NCI-H82 (cell line): ENCODE measurements at places on chromosomes 3 and 15.

DNA sequence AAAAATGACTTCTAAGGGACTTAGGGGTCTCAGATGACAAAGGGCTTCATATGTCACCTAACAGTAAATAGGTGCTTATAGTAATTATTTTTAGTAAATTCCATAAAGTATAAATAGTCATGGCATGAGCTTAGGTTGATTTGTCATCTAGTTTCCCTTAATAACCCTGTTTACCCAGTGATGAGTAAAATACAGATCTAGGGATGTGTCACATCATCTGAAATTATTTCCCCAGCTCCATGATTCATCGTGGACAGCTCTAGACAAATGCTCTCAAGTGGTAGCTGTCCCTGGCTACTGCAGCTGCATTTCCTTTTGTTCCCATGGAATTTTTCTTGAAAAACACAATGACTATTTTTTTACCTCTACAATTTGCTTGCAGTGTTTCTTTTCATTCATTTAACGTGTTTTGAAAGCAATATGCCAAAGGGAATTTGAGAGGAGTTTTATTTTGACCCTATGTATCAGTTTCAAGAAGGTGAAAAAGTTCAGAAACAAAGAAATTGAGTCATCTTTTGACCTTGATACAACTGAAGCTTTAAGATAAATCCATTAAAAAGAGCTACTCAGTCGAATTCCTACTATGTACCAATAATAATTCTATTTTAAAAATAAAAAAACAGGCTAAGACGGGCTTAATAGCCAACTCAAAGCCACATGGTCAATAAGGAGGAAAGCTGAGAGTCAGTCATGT is 241.6 kb downstream of the KCNMB2 start:
- no peak for DNase-seq

DNA sequence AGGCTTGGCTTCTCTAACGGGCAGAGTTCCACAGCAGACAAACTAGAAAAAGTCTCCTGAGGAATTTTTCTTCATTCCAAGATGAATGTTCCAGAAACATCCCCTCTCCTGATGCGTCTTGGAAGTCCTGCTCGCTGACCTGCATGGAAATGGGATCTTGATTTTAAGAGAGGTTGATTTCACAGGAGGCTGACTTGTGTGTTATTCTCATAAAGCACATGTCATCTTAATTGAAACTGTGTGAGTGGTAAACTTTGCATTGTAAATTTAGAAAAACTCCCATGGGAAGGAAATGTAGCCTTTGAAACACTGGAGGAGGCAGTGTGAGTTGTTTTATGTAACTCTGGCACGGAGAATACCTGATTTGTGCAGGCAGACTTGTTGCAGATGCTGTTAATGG is 337.8 kb upstream of the NR2E3 start:
- DNase-seq, result no peak

- DNase-seq, result no peak
These were observed 200.1 kb downstream of the KCNMB2 start for GRCh38 chr3:178736300-178736699.

DNA sequence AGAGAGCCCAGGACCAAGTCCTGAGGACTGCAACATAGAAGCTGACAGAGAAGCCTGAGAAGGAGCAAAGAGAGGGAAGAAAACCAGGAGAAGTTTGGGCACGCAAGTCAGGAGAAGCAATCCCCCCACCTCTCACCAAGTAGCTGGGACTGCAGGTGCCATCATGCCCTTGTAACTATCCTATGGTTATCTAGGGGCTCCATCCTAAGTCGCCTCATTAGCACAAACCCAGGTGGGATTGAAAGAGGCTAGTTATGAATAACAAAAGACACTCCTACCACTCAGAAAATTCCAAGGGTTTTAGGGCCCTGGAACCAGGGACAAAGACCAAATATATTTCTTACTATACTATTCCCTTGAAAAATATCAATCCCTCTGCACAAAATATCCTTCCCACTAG is 53.5 kb downstream of the CCR4 start:
- DNase-seq, result no peak

DNA sequence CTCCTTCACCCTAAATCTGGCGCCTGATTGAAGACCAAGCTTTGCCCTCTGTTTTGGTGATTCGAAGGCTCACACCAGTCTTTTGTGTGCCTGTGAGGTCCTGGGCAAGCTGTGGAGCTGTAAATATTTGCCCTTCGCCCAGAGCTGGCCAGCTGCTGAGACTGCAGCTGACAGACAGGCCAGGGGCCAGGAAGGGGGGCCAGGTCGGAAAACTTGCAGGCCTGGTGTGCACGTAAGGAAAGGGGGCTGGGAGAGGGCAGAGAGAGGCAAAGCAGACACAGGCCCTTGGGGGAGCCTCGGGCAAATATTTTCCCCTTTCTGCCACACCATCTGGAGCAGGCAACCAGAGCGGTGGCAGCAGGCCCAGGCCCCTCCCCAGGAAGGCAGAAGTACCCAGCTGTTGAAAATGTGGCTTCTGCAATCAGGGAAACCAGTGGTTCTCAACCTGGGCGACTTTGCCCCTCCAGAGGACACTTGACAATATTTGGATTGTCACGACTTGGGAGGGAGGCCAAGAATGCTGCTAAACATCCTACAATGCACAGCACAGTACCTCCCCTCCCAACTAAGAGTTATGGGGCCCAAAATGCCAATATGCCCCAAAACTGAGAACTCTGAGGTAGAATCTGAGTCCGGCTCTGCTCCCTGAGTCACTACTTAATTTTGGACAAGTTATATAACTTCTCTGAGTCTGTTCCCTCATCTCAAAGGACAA is 2.5 kb downstream of the PDZRN3 start:
- DNase-seq, result peak; percentile 74

GRCh38 chr15:83837945-83838571 is 184.1 kb downstream of the ADAMTSL3 start:
- peak; percentile 35 for DNase-seq

DNA sequence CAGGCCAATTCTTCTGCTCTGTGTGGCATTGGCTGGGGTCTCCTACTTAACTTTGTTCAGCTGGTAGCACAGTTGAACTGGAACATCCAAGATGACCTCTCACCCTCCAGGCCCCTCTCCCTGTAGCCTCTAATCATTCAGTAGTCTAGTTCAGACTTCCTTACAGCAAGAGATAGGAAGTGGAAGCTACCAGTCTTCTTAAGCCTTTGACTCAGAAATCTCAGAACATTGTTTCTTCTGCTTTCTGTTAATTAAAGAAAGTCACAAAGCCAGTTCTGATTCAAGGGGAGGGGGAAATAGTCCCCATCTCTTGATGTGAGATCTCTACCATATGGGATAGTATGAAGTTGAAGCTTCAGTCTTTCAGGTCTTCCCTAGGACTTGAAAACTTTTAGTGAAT is 18.8 kb upstream of the SACM1L start:
- DNase-seq, result no peak

DNA sequence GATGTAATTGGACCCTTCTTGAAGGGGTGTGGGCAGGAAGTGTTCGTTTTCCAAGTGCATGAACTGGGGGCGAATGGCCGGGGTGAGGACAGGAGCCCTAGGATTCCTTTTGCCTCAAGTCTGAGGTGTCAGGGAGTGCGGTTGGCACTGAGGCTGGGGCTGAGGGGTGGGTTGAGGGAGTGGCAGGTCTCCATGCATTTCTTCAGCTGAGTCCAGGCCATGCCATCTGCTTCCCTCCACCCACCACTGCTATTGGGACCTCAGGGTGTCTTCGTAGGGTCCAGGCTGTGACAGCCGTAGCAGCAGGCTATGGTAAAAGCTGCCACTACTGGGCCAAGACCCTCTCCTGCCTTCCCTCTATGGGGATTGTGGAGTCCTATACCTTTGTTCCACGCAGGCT is 25.6 kb upstream of the TSPAN3 start:
- DNase-seq, result peak; percentile 55

- peak; percentile 16 for DNase-seq
These were observed 50.8 kb upstream of the PSMD6 start for GRCh38 chr3:64074060-64074459.

- DNase-seq, result no peak
These were observed 19.1 kb downstream of the TSEN2 start for GRCh38 chr3:12503126-12503957.

DNA sequence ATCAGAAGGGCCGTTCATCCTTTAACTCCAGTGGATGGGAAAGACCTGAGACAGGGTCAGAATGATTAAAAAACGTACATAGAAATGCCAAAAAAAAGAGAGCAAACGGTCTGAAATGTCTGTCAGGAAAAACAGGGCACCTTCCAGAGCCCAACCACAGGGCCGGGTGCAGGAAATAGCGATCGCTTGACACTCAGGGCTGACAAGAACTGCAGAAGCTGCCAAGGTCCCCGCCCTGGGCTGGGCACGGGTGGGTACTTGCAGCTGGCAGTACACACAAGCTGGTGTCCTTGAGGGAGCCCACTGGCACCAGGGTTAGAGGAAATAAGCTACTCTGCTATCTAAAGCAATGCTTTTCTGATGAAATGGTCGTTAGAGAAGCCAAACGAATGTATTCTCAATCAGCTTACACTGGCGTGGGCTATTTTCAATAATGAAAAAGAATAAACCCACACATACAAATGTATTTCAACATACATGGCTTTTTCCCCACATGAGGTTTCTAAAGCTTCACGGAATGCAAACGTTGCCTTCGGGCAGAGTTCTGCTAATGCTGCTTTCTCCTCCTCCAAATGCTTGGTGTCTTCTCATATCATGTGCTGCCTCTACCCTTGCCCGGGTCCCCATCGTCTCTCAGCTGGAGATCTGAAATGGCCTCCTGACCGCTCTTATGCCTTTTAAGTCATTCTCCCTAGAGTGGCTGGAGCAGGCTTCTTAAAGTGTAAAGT is 15.6 kb downstream of the FRMD4B start:
- no peak for DNase-seq

DNA sequence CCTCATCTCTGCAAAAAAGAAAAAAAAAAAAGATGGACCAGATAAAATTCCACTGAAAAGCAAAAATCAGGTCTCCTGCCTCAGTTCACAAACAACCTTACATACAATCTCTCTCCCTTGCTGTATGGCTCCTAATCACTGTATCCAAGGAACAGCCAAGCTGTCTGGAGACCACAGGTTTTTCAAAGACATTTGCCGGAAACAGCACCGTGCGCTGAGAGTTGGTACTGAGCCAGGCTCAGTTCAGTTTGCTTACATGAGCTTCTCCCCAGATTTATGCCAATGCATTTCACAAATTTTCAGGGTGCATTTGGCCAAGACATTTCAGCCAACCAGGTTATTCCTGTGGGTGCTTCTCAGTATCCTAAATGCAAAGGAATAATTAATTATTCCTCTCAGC is 4.1 kb downstream of the ACP3 start:
- DNase-seq, result no peak

- no peak for DNase-seq
These were observed 3.1 kb upstream of the C3orf33 start for GRCh38 chr3:155809181-155809580.

DNA sequence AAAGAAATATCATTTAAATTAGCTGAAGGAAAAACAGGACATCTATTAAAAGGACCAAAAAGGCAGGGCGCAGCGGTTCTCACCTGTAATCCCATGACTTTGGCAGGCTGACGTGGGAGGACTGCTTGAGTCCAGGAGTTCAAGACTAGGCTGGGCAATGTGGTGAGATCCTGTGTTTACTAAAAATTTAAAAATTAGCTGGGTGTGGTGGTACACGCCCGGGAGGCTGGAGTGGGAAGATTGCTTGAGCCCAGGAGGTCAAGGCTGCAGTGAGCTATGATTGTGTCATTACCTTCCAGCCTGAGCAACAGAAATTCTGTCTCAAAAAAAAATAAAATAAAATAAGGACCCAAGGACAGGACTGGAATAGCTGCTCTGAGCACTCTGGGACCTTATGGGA is 16.2 kb upstream of the HERC1 start:
- no peak for DNase-seq

- no peak for DNase-seq
These were observed 121.3 kb upstream of the MNS1 start for GRCh38 chr15:56586206-56586605.

DNA sequence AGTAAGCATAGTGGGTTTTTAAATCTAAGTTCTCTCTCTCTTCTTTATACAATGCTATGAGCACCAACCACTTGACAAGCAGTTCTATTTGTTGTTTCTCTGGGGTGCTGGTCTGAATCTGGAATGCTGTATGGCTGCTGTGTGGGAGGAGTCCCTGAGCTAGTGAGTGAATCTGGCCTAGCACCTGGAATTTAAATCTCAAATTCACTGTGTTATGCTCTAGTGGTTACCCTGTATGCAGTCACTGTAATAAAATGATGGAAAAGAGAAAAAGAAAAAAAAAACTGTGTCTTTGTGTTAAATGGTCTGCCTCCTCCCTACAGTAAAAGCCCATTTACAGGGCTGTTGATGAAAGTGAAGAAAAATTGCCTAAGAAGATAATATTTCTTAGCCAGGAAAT is 155.0 kb downstream of the ATP8B4 start:
- DNase-seq, result no peak

- DNase-seq, result no peak
These were observed 125.3 kb upstream of the SKOR1 start for GRCh38 chr15:67700023-67700422.

DNA sequence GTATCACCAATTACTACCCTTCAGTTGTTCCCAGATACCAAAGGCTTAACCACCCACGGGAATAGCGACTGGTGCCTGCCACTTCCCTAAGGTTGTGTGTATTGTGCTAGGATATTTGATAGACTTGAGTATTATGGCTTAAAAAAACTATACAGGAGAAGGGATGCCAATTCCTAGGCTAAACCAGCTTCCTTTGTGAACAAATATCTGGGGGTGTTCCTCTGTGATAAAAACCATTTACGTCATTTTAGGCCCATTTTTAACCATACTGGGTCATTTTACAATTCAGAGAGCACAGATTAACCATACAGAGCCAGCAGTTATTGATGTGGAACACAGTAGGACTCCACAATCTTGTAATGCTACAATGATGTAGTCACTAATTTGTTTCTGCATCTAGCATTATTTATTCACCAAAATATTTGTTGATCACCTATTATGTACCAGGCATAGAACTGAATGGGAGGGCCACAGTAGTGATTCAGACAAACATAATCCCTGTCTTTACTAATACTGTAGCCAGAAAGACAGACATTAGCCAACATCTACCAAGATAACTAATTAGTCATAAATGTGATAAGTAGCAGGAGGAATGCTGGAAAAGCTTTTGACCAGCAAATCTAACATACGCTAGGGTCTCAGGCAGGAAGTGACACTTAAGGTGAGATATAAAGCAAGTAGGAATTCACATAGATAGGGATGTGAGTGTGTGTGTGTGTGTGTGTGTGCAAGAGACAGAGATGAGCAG is 184.8 kb downstream of the MECOM start:
- DNase-seq, result no peak

GRCh38 chr3:191357909-191358308 is 27.6 kb upstream of the UTS2B start:
- no peak for DNase-seq

DNA sequence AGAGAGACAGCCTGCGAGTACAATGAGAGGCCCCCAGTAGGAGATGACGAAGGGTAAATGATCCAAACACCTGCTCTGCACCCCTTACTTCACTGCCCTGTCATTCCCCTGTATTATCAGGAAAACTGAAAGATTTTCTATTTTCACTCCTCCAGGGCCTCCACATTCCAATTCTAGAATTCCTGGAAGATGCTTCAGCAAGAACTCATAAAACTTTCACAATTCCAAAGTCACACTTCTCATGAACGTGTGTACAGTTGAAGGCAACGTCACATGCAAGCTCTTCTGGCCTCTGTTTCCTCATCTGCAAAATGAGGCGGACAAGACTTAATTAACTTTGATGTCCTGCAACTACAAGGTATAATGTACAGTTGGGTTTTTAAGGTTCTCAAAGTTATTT is 62.8 kb upstream of the SPATA12 start:
- no peak for DNase-seq
